ENCODE measurements at places on chromosomes 11 and 22.

GRCh38 chr11:120424970-120425332 lies 86.6 kb upstream of the GRIK4 start:
- no peak for DNase-seq

DNA sequence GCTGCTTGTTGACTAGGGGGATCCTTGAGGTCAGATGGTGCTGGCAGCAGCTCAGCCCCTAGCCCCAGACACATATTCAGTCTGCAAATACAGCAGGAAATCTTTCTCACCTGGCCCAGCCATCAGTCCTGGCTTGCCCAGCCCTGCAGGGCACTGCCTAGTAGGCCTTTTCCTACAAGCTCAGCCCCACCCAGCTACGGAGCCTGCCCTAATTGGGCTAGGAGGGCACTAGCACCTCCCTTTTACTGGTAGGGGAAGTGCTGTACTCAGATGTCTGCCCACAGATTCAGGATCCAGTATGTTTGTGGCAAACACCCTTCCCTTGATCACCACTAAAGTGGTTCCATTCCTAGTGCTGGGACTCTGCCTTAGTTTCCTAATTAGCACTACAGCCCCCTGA lies 257.1 kb upstream of the CADM1 start:
- no peak for DNase-seq

DNA sequence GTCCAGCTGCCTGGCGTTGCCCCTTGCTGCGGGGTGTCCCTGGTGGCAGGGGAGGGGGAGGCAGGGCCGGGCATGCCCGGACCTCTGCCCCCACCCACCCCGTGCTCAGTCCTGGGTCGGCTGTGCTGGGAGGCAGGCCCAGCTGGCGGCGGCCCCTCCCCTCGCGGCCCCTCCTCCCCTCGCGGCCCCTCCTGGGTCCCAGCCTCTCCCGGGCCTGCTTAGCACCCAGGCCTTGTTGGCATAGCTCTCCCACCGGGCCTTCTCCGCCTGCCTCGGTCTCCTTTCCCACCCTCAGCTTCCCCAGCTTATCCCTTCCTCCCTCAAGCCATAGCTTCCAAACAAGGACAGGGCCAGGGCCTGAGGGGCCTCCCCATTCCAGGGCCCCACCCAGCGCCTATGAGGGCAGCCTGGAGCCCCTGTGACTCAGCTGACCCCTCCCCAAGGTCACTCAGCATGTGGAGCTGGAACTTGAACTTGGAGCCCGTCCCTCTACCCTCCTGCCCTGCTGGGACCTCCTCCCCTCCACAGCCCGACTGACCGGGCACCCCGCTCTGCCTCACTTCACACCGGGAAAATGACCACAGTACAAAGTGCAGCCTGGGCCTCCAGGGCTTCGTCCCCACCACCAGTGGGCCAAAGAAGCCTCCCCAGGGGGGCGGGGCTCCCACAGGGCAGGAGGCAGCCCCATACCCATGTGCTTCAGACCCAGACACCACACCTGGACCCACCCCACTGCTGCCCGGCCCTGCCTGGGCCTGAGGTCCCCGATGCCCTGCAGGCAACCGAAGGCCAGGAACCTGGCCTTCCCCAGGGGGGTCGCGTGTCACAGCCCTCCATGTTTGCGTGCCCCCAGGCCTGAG lies 1.2 kb downstream of the EPS8L2 start:
- no peak for DNase-seq

GRCh38 chr11:26510164-26510563 lies 61.9 kb downstream of the MUC15 start:
- DNase-seq: no peak

GRCh38 chr11:8298801-8299786 lies 35.4 kb upstream of the LMO1 start:
- no peak for DNase-seq

DNA sequence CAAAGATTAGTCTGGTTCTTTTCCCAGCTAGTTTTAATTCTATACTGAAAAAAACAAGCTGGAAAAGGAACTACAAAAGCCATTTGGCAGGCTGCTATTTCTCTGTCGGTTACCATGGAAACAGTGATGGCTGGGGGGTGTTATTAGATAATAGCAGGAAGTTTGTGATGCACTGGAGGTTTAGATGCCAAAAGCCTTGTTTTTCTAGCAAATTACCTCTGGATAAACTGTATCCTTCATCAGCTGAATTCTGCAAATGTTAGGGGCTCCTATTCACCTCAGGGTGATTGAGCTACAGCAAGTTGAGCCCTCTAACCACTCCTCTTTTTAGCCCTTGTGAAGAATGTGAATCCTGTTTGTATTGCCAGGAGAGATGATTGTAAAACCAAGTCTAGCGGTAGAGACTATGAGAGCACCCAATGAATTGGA lies 25.2 kb downstream of the ALKBH3 start:
- no peak for DNase-seq

DNA sequence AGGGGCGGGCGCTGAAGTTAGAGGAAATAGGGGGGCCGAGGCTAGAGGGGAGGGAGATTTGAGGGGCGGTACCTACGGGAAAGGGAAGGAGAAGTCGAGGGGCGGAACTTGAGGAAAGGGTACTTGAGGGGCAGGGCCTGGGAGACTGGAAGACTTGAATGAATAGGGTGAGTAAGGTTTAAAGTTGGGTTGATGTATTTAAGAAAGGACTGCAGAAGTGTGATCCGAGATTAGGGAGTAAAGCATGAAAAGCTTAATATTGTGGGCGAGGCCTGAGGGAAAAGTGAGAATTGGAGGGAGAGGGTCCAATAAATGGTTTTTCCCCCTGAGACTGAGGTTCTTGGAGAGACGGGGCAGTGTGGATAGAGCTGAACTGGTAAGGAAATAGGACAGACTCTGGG lies 723 bp downstream of the HSCB start:
- DNase-seq: no peak

GRCh38 chr11:107756553-107756952 lies 44.7 kb upstream of the SLN start:
- no peak for DNase-seq

GRCh38 chr11:37108436-37109285 lies 510.6 kb upstream of the RAG2 start:
- no peak for DNase-seq

DNA sequence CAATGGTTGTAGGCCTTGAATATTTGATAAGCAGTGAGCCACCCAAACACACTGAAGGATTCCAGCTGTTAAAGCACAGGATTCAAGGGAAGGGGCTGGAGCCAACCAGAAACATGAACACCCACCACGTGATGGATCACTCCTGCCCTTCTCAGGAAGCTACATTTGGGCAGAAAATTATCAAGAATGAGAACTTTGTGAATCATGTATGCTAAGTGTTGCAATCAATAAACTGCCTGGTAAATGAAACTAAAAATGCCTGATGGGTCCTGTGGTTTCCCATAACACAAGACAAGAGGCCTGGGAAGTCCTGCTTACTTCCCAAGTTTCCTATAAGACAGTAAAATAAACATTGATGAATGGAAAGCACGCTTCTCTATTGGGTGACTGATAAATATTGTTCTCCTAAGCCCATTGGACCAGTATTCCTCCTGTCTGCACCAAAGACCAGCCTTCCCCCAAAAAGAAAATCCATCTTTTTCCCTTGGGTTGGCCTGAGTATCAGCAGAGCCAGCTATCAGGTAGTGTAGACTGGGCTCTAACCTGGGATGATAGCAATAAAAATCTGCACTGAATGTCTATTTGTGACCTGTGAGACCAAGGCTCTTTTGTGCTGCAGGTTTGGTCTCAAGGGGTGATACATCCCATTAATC lies 98.4 kb downstream of the CCDC83 start:
- no peak for DNase-seq

- DNase-seq: no peak
These were observed 11.9 kb upstream of the NXF1 start for GRCh38 chr11:62817129-62817528.

DNA sequence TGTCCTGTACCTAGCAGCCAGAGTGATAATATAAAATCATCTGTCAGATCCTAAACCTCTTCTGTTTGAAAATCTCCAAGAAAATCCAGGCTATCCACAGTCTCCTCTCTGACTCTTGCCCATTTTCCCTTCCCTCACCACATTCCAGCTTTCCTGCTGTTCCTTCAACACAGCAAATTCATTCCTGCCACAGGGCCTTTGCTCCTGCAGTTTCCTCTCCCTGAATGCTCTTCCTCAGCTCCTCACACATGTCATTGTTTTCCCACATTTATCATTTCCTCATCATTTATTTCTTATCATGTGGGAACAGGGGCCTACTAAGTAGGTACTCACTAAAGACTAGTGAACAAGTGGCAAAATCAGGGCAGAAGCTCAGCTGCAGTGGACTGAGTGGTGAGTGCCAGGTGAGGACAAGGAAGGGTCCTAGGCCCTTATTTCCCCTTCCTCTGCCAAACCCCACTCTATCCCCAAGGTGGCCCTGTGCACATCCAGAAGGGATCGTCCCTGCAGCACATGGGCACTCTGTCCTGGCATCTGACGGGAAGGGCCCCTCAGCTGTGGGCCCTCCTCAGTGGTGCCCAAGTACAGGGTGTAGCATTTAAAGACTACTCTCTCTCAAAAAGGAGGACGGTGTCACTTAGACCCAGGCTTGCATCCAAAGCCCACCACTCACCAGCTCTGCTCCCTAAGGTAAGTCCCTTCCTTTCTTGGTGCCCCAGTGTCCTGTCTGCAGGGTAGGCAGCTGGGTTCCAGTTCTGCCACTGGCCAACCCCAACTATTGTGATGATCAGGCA lies 2.0 kb downstream of the LRRC32 start:
- DNase-seq: no peak

DNA sequence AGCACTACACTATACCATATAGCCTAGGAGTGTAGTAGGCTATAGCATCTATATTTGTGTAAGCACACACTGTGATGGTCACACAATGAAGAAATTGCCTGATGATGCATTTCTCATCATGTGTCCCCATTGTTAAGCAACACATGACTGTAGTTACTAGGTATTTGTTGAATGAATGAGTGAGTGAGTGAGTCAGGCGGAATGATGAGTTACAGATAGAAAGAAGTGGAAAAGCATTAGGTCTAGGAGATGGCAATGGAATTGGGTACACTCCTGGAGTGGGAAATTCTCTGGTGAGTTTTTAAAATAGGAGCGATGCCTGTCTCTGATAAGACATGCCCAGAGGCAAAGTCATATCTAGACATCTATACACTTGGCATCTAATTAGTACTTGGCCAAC lies 160.5 kb upstream of the TBCEL start:
- no peak for DNase-seq

GRCh38 chr22:44256085-44256484 lies 56.7 kb downstream of the SHISAL1 start:
- DNase-seq: no peak

DNA sequence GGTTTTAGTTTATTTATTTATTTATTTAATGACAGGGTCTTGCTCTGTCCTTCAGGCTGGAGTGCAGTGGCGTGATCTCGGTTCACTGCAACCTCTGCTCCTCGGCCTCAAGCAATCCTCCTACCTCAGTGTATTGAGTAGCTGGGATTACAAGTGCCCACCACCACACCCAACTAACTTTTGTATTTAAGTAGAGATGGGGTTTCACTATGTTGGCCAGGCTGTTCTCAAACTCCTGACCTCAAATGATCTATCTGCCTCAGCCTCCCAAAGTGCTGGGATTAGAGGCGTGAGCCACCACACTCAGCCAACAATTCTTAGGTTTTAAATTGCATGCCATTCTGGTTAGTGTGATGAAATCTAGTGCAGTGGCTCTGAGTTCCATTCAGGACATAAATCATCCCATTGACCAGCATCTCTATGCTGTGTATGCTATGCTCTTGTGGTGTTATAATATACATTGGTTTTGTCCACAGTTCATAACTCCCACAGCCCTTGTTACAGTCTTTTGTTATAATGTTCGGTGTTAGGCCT lies 28.5 kb downstream of the ZNF280B start:
- no peak for DNase-seq

- DNase-seq: no peak
These were observed 5.9 kb downstream of the FAM118B start for GRCh38 chr11:126217491-126217890.

GRCh38 chr22:19559324-19559811 lies 35.2 kb upstream of the CLDN5 start:
- no peak for DNase-seq

DNA sequence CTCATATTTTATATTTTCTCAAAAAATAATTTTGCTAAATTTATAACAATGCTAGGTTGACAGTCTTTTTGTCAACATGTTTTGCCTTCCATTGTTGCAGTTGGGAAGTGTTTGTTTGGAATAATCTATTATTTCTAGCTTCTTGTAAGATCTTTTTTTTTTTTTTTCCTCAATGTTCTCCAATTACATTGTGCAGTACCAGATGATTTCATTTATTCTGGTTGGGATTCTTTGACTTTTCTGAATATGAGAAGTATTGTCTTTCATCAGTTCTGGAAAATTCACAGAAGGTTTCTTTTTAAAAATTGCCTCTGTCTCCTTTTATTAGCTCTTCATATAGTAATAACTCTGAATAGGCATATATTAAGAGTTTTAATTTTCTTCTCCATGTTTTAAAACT lies 245.4 kb downstream of the DYNC2H1 start:
- DNase-seq: no peak

- no peak for DNase-seq
These were observed 137.5 kb upstream of the HSD17B12 start for GRCh38 chr11:43542750-43543712.

- peak; percentile 81 for DNase-seq
These were observed 17.3 kb upstream of the EIF3D start for GRCh38 chr22:36546092-36546804.

- DNase-seq: no peak
These were observed 28.6 kb downstream of the RAB30 start for GRCh38 chr11:83042964-83043711.

- no peak for DNase-seq
These were observed 20.2 kb downstream of the PPFIBP2 start for GRCh38 chr11:7534042-7534378.

DNA sequence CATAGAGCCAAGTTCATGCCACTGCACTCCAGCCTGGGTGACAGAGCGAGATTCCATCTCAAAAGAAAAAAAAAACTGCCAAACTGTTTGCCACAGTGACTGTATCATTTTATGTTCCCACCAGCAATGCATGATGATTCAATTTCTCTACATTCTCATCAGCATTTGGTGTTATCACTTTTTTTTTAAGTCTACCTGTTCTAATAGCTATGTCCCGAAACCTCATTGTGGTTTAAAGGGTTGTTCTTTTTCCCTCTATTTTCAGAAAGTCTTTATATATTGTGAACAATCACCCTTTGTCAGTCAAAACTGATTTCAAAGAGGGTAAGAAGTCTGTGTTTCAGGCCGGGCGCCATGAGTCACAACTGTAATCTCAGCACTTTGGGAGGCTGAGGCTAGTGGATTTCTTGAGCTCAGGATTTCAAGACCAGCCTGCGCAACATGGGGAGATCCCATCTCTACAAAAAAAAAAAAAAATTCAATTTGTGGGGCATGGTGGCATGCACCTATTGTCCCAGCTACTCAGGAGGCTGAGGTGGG lies 14.8 kb upstream of the FAM168A start:
- peak; percentile 52 for DNase-seq

DNA sequence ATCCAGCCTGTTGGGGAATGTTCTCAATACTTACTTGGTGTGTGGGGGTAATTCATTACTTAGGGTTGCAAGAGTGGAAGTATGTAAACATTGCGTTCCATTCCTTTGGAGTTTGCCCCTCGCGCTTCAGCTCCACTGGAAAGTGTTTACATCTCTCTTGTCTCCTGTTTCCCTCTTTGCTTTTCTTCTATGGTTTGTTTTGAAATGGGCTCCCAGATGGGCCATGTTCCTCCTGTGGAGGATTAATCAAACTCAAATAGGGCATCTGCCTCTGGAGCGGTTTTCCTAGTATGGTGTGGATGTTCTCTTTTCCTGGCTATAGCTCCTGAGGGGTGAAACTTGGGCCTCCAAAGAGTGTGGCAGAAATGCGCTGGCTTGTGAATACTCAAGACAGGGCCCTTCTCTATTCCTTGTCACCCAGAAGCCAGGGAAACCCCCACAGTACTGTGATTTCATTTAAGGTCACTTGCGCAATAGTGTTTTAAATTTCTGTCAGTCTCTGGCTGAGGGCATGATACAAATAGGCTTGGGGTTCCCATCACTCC lies 51.9 kb downstream of the CD44 start:
- DNase-seq: no peak
